ENCODE measurements at places on chromosomes 7 and 10.

GRCh38 chr7:607938-608337 is 88.3 kb upstream of the PDGFA start:
- DNase-seq: no peak

- no peak for DNase-seq
Observed at GRCh38 chr10:60708666-60709065, 69.6 kb upstream of the CDK1 start.

DNA sequence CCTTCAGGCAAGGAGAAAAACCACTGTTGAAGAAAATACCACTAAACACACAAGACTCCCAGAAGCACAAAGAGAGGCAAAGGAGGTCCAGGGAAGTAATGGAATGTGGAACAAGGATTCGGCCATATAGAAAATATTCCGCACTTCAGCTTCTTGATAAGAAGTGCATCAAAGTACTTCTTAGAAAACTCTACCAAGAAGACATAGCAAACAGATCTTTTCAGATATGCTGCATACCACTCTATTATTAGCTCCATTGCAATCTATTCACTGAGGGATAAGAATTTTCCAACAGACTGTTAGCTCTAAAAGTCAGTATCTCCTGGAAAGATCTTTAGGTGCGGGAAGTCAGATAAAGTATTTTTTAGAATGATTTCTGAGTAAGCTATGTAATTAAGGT is 231.8 kb downstream of the WDR11 start:
- DNase-seq: no peak

DNA sequence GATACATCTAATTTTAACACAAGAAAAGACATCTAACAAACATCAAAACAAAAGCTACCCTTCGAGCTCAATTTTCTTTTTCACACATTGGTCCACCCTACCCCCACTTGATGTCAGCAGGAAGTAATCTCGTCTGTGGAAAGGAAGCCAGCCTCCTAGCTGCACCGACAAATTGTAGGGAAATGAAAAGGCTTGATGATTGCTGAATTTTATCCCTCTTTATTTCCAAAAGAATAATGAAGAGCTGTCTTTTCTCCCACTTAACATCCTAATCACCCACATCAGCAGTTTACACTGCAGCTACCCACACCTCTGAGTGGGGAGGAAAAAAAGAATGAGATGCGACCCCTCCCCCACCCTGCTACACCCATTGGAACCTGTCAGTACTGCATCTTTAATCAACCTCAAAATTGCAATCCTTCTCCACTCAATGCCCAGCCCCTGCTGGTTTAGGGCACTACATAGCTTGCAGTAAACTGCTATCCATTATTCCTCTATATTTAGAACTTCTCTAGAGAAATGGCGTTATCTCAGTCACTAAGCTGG is 10.6 kb upstream of the CPVL start:
- DNase-seq: no peak

DNA sequence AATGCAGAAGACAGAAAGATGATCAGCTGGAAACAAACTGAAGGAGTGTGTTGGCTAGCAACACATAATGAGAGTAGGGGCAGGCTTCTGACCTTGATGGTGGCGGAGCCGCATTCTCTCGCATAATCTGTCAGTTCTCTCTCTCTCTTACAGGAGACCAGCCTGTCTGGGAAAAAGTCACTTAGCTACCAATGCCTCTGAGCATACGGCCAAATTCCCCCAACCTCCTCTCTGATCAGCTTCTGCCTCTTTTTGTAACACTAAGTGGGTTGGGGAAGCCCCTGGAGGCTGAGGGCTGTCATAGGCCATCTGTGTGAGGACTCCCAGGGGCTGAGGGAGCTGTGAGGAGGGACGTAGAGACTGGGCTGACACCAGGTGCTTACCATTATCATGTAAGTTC is 104.6 kb downstream of the HIPK2 start:
- no peak for DNase-seq

Data from activated naive CD4-positive, alpha-beta T cell treated with anti-CD3 and anti-CD28 coated beads, Interleukin-2, amount 50 U/mL, for 16 hours (primary cell).